ENCODE measurements at places on chromosomes 4 and X.

DNA sequence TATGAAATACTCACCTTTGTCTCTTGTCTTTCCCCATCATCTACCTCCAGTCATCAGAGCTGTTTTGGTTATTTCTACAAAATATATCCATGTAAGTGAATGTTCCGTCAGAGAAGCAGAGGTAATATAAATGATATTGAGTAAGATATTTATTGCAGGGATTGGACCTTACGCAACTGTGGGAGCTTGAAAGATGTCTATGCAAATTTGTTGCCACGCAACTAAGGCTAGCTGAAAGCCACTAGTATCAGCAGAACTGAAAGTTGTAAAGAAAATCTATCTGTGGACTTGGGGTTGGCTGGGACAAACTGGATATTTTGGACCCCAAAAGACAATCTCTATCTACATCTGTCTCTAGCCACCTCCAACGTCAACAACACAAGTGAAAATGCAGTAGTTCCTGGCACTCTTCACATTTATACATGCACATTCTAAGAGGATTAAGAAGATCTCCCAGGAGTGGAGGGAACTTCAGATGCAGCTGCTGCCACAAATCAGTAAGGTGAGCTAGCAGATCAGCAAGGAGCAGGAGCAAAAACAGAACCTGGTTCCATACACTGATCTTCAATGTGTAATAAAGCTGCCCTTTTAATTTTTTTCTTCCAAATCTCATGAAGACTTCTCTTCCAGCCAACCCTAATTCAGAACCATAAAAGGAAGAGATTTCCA lies 8.5 kb upstream of the CCSER1 start:
- DNase-seq: peak; percentile 29

- DNase-seq: peak; percentile 62
Measured at GRCh38 chrX:110108381-110108821, 105.5 kb downstream of the TMEM164 start.

GRCh38 chr4:797066-797465 lies 28.9 kb downstream of the CPLX1 start:
- no peak for DNase-seq

DNA sequence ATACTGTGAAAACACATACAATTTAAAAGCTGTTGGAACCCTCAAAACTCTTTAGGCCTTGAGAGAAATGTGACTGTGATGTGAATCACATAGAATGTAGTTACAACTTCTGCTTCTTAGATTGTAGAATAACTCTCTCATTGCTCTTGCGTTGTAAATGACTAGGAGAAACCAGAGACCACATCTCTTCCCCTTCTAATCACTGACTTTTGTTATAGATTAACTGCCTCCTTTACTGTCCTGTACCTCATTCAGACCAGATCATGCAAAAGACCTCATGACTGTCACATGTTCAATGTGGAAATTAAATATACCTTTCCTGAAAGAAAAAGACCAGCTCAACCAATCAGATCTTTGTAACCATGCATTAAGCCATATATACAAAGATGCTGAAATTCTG lies 43.2 kb upstream of the NEIL3 start:
- DNase-seq: no peak

DNA sequence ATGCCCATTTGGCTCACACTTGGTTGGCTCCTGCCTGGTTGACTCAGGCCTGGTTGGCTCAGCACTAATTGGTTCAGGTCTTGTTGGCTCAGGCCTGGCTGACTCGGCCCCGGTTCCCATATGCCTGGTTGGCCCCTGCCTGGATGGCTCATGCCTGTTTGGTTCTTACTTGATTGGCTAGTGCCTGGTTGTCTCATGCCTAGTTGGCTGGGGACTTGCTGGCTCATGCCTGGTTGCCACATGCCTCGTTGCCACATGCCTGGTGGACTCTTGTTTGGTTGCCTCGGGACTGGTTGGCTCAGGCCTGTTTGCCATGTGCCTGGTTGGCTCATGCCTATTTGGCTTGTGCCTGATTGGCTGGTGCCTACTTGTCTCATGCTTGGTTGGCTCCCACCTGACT lies 103.7 kb downstream of the APOOL start:
- DNase-seq: no peak

DNA sequence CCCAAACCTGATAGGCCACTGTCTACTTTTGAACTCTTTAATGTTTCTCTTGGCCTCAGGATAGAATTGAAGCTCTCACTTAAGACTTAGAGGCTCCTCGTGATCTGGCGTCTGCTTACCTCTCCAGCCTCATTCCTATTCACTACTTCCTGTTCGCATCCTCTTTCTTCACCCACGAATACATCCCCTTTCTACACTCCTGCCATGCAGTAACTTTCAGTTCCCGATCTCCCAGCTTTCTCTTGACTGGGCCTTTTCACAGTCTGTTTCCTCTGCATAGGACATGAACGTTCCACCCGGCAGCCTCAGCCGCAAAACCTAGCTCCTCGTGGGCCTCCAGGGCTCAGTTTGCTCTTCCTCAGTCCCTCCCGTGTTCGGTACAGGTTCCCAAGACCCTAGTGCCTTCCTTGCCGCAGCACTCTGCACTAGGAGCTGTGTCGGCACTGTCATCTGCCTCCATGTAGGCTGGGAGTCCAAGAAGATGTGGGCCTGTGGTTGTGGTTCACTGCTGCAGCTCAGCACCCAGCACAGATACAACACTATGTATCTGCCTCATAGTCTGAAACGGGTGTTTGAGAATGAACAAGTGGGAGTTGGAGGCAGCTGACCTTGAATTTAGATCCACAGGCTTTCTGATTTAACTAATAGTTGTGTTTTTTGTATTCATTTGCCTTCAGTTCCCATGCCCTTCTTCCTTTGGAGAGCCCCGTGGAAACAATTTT lies 15.8 kb downstream of the RPL39 start:
- DNase-seq: peak; percentile 84

GRCh38 chrX:53440621-53441517 lies 6.7 kb upstream of the HSD17B10 start:
- peak; percentile 74 for DNase-seq

DNA sequence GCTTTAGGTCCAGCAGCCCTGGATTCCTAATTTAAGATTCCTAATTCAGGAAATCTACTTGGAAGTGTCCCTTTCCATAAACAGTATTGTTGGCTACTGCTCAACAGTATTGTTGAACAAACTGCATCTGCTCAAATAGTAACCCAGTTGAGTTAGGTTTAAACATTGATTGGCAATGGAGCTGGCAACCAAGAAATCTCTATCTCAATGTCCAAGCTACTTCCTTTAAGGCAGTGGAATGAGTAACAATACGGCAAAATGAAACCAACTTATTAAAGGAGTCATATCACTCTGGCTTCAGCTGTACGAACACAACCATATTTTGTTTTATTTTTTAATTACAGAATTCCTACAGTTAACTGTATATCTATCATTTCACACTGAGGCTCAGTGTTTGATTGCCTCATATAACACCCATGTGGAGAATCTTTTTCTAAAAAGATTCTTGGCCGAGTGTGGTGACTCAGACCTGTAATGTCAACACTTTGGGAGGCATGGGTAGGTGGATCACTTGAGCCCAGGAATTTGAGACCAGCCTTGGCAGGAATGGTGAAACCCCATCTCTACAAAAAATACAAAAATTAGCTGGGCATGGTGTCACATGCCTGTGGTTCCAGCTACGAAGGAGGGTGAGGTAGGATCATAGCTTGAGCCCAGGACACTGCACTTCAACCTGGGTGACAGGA lies 71.7 kb upstream of the IL13RA1 start:
- peak; percentile 13 for DNase-seq

GRCh38 chr4:111434586-111434985 lies 710.7 kb upstream of the FAM241A start:
- DNase-seq: no peak

DNA sequence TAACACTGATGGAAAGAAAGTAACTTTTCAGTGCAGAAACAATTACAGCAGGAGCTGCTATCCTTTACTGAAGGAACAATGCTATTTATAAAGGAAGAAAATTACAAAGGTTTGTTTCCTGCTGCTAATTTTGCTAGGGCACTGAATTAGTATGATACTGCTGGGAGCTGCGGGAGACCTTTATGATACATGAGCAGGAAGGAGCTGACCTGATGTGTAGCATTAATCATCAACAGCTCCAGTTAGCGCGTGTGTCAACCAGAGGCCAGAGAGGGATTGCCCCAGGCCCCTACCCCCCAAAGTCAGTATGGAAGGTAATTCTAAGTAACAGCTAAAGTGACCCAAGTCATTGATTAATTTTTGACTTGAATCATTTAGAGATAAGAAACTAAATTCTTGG lies 728.9 kb downstream of the PCDH18 start:
- no peak for DNase-seq

DNA sequence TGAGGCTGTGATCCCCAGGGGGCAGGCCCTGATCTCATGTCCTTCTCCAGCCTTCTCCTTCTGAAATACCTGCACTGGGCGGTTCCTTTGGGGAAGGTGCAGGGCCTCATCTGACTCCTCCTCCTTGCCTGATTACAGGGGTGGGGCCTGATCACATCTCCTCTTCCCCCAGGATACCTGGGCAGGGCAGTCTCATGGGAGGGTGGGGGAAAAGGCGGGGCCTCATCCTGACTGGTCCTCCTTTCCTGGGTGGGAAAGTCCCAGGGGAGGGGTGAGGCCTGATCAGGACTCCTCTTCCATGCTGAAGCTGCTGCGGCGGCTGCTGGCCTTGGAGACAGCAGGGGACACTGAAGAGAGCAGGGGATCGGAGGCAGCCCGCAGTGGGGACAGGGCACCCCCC lies 13.3 kb downstream of the TFE3 start:
- no peak for DNase-seq

DNA sequence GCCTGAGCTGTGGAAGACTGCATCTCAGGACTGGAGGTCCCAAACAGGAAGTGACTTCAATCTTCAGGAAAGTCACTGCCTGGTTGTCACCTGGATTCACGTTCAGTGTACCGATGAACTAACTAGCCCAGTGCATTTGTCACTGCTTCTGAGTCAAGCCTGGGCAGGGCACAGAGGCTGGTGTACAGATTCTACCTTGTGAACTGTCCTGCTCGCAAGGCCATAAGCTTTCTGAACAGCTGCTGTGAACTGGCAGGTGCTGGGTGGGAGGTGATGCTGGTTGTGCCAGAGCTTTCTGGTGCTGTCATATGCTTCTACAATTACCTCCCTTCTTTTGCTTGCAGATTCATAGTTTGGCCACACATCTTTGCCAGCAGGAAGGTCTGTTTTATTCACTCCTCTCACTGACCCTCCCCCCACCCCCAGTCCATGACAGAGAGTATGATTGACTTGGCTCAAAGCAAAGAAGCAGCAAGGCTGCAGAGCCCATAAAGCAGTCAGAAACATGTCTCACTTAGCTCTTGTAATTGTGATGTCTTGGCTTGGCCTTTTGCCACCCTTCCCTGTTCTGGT lies 40.5 kb downstream of the ZCCHC12 start:
- DNase-seq: no peak

- no peak for DNase-seq
Measured at GRCh38 chrX:150941580-150941979, 41.6 kb upstream of the HMGB3 start.

DNA sequence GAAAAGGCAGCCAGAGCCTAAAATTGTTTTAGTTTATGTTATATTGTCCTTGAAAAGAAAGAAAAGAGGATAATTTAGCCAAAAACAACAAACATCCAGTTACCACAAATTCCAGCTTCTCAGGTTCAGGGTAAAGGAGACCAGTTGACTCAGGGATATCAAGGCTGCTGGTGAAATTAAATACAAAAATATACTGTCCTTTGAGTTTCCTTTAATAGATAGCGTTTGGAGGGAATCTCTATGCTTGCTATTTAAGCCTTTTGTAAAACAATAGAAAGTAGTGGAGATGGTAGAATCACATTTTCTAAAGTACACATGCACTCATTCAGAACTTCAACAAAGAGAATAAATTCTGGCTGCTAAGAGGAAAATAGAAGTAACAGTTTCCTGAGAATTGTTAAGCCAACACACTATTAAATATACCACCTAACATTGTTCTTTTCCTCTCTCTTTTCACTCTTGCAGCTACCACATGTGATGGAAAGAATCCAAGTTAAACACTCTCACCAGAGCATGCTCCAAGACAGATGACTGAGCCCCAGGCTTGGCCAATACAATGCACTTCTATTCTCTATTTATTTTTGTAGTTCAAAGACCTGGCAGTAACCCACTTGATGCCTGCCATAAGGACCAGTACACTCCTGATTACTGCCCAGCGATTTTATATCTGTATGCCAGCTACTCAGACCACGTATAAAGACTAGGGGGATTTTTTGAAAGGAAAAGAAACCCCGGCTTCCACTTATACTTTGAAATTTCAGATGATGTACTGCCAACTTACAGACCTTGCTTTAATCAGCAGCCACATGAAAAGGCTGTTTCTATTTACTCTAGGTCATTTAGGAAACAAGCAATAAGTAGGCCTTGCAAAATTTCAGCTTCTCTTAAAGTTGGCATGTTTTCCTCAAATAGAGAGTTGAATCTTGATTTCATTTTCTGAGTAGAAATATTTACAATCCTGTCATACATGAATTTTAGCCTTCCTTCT lies 756.9 kb downstream of the FAT4 start:
- DNase-seq: no peak

DNA sequence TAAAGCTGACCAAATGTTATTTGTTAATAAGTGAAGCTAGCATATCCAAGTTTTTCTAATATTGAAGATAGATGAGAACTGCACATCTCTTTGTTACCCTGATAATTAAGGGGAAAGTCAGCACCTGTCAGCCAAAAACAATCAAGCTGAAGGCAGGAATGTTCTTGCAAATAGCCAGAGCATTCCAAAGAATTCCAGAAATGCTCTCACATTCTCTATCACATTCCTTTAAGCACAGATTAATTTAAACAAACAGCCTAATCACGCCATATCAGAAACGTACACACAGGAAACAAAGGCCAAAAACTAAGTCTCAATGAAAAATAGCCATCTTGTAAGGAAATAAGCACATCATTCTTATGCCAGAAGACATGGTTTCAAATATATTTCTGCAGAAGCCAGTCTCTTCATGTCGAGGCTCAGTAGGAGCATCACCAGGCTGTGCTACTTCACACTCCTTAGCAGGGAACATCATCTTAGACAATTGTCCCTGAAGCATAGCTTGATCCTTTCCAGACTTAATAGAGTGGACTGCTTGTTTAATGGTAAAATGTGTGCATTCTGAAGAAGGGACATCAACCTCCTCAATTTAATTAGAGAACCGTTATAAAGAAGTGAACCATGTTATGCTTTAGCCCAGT lies 252.9 kb upstream of the TTC29 start:
- no peak for DNase-seq

- no peak for DNase-seq
Measured at GRCh38 chr4:185681604-185682003, 130.4 kb downstream of the SORBS2 start.

- peak; percentile 1 for DNase-seq
Measured at GRCh38 chr4:32858971-32859370, 2138.8 kb downstream of the PCDH7 start.

GRCh38 chr4:13905543-13905942 lies 278.0 kb upstream of the BOD1L1 start:
- DNase-seq: no peak

GRCh38 chr4:40553995-40554394 lies 75.7 kb downstream of the RBM47 start:
- peak; percentile 94 for DNase-seq

DNA sequence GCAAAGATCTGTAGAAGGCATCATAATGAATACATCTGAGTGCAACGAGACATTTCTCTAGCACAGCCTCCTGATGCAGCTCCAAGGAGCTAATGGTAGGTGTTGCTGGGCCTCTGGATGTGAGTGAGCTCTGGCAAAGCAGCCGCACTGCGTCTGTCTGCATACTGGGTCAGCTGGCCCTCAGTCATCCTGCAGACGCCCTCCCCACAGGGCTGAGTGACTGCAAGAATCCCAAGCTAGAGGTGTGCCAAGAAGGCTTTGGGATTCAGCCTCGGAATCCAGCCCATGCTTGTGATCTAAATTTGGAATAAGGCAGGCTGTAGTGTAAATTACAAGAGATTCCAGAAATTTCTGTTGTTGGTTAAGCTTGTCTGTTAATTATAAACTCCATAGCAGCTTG lies 18.5 kb downstream of the HERC3 start:
- no peak for DNase-seq
